ENCODE measurements at places on chromosomes 1 and 21. TPM values are rescaled to one million over a fixed set of nuclear protein-coding genes. Genes with fewer than 3 reads are reported as not detected.
A peak's percentile ranks its signal among the peaks of the same experiment; 100 is the strongest.

- H3K27me3 ChIP-seq = no peaks in the 10 kb centered on the region
- peak; percentile 37 for DNase-seq
- H3K4me3 ChIP-seq = no peak overlapping the region
- peaks cover 3% of the 10 kb centered on the region for H3K4me1 ChIP-seq
These were observed 38.9 kb downstream of the WARS2 start for GRCh38 chr1:119101563-119101962.

GRCh38 chr1:183278739-183279591 is 92.9 kb downstream of the LAMC2 start:
- no peak for DNase-seq
- peaks cover 21% of the 10 kb centered on the region for H3K4me1 ChIP-seq
- no peaks in the 10 kb centered on the region for H3K36me3 ChIP-seq
- H3K27me3 ChIP-seq = no peaks in the 10 kb centered on the region

DNA sequence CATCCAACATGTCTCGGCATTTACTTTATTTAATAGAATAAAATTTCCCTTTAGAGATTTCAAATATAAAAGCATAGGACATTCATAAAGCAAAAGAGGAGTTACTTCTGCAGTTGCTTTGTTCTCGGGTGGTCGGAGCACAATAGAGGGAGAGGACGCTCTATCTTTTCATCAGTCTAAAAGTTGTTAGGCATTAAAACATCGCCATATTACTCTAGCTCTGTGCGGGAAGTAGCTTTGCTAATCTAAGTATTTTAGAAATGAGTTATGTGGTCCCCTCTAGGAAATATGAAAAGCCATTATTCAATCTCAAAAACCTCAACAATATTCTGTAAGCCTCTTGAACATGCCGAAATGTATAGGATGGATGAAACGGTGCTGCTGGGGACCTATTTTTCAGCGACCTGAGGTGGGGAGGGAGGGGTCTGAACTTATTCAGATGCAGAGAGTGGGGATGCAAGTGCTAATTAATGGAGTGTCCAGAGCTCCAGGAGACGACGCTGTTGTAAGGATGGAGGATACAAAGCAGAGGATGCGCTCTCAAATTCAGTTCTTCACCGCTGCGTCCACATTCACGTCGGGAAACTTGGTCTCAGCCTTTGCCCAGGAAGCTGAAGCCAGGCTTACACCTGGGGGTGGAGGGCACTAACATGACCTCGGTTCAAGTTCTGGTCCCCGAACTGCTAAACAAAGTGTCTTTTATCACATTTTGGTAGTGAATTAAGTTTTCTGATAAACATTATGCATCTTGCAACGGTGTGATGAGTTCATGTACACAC is 6.3 kb downstream of the CDKN2C start:
- H3K36me3 ChIP-seq = no peaks in the 10 kb centered on the region
- no peaks in the 10 kb centered on the region for H3K27me3 ChIP-seq
- DNase-seq = no peak
- peaks cover 38% of the 10 kb centered on the region for H3K4me1 ChIP-seq
- H3K27ac ChIP-seq = peak overlapping the region; percentile 92
- H3K4me3 ChIP-seq = peak overlapping the region; percentile 89

DNA sequence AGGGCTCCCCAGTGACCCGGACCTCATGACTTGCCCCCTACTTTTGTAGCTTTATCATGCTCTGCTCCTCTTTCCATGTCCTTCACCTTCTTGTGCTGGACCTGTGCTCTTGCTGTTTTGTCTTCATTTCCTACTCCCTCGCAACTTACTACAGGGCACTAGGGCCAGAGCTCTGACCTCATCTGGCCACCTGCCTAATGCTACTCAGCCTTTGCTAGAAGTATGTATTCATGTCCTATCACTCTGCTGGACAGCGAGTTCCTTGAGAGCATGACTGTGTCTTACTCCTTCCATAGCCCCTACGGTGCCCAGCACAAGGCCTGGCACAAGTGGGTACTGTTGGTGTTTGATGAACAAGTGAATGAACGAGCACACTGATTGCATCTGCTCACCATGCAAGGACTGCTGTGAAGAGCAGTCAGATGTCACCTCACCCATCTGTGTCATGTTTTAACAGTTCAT is 1.9 kb downstream of the MTFR1L start:
- DNase-seq = peak; percentile 29
- H3K36me3 ChIP-seq = peaks cover 9% of the 10 kb centered on the region
- peak overlapping the region; percentile 98 for H3K27ac ChIP-seq

DNA sequence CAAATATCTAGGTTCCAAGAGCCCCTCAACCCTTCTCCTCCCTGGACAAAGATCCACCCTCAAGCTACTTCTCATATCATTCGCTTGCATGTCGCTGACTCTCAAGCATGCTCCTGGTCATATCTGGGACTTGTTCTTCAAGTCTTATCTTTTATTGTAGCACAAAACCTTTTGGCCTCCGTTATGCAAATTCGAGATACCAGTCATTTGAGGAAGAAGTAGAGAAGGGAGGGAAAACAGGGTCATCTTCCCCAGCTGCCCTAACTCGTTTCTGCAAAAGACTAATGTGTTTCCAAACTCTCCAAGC is 63.8 kb upstream of the ETS2 start:
- H3K27ac ChIP-seq = no peak overlapping the region
- H3K27me3 ChIP-seq = no peaks in the 10 kb centered on the region
- H3K4me1 ChIP-seq = no peaks in the 10 kb centered on the region
- DNase-seq = no peak
- H3K4me3 ChIP-seq = no peak overlapping the region
- H3K36me3 ChIP-seq = no peaks in the 10 kb centered on the region

- H3K27me3 ChIP-seq = no peaks in the 10 kb centered on the region
- no peaks in the 10 kb centered on the region for H3K36me3 ChIP-seq
These were observed 40.4 kb downstream of the SLC35D1 start for GRCh38 chr1:67013573-67013972.

- H3K4me3 ChIP-seq = no peak overlapping the region
- H3K4me1 ChIP-seq = peaks cover 6% of the 10 kb centered on the region
- no peaks in the 10 kb centered on the region for H3K27me3 ChIP-seq
- no peak overlapping the region for H3K27ac ChIP-seq
- DNase-seq = no peak
These were observed 41.7 kb downstream of the MRPL39 start for GRCh38 chr21:25565272-25566211.

DNA sequence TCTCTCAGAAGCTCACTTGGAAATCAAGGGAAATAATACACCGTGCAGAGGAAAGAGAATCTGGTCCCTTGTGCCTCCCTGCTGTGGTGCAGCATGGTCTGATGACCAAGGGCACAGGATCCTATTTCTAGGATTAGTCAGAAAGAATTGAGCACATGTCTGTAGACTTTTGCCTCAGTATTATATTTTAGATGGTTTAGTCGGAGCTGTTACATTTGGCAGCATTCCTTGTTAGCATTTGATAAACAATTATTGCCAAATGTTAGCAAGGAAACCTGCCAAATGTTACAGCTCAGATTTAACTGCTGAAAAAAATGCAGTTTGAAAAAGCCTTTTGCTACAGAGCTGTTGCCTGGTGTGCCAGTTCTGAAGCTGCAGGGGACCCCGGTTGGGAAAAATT is 183.5 kb upstream of the DPYD start:
- no peaks in the 10 kb centered on the region for H3K36me3 ChIP-seq
- H3K4me3 ChIP-seq = no peak overlapping the region
- H3K4me1 ChIP-seq = no peaks in the 10 kb centered on the region
- H3K27me3 ChIP-seq = no peaks in the 10 kb centered on the region
- DNase-seq = no peak

GRCh38 chr1:113140588-113141446 is 67.8 kb downstream of the LRIG2 start:
- peak; percentile 14 for DNase-seq
- no peak overlapping the region for H3K27ac ChIP-seq
- no peaks in the 10 kb centered on the region for H3K36me3 ChIP-seq
- peak overlapping the region; percentile 23 for H3K4me3 ChIP-seq

GRCh38 chr1:46368791-46369190 is 25.3 kb upstream of the FAAH start:
- no peak overlapping the region for H3K27ac ChIP-seq
- H3K36me3 ChIP-seq = no peaks in the 10 kb centered on the region
- H3K4me1 ChIP-seq = no peaks in the 10 kb centered on the region
- no peaks in the 10 kb centered on the region for H3K27me3 ChIP-seq

- no peak for DNase-seq
- no peaks in the 10 kb centered on the region for H3K36me3 ChIP-seq
- H3K27ac ChIP-seq = no peak overlapping the region
- no peak overlapping the region for H3K4me3 ChIP-seq
- no peaks in the 10 kb centered on the region for H3K27me3 ChIP-seq
These were observed 313.6 kb downstream of the HHIPL2 start for GRCh38 chr1:222234351-222234750.

GRCh38 chr1:248792342-248792741 is 33.4 kb downstream of the SH3BP5L start:
- H3K36me3 ChIP-seq = no peaks in the 10 kb centered on the region
- H3K27ac ChIP-seq = no peak overlapping the region
- no peaks in the 10 kb centered on the region for H3K4me1 ChIP-seq
- H3K27me3 ChIP-seq = no peaks in the 10 kb centered on the region

DNA sequence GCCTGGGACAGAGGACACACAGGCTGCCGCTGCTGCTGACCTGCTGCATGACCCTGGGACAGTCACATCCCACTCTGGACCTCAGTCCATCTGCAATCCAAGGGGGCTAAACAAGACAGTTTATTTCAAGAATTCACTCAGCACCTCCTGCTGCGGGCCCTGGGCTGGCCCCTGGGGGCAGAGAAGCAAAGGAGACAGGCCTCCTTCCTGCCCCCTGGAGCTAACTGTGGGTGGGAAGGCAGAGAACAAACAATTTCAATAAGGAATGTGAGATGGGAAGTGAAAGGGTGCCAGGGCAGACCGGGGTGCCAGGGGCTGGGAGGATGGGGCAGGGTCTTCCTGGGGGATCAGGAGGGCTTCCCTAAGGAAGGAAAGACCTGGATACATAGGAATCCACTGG is 60.0 kb downstream of the TAS1R2 start:
- no peaks in the 10 kb centered on the region for H3K4me1 ChIP-seq
- DNase-seq = no peak
- H3K27me3 ChIP-seq = no peaks in the 10 kb centered on the region
- H3K4me3 ChIP-seq = no peak overlapping the region

- peaks cover 24% of the 10 kb centered on the region for H3K4me1 ChIP-seq
- no peak overlapping the region for H3K27ac ChIP-seq
- no peaks in the 10 kb centered on the region for H3K27me3 ChIP-seq
- no peak for DNase-seq
- H3K36me3 ChIP-seq = no peaks in the 10 kb centered on the region
These were observed 142.1 kb downstream of the MRPS6 start for GRCh38 chr21:34215501-34215900.

F5 gene
- 0.33 TPM for total RNA-seq

ZSCAN20 gene
- 3.1 TPM for total RNA-seq

KIAA0040 gene
- total RNA-seq = 17.5 TPM

TRIM67 gene
- not detected for total RNA-seq

LCE1B gene
- total RNA-seq = not detected

RBP7 gene
- total RNA-seq = 19.2 TPM

FABP3 gene
- 886 TPM for total RNA-seq

All from gastrocnemius medialis (tissue), 4 donors.